Fibroblast of lung (primary cell): ENCODE measurements at places on chromosomes 4 and X.

- peak; percentile 71 for DNase-seq
Observed at GRCh38 chr4:8090312-8090711, 68.3 kb downstream of the ABLIM2 start.

- peak; percentile 26 for DNase-seq
Observed at GRCh38 chr4:185204238-185204910, 574 bp upstream of the CFAP97 start.

GRCh38 chrX:330726-331150 lies 12.1 kb upstream of the GTPBP6 start:
- no peak for DNase-seq

- peak; percentile 87 for DNase-seq
Observed at GRCh38 chr4:140151699-140152012, 2.3 kb downstream of the MAML3 start.

GRCh38 chr4:182367153-182367552 lies 124.0 kb downstream of the TENM3 start:
- DNase-seq: peak; percentile 23

GRCh38 chr4:94978904-94979303 lies 221.1 kb downstream of the BMPR1B start:
- peak; percentile 66 for DNase-seq

- no peak for DNase-seq
Observed at GRCh38 chr4:47662975-47663374, 174.9 kb downstream of the CORIN start.

- no peak for DNase-seq
Observed at GRCh38 chr4:169184236-169184635, 86.5 kb downstream of the SH3RF1 start.

DNA sequence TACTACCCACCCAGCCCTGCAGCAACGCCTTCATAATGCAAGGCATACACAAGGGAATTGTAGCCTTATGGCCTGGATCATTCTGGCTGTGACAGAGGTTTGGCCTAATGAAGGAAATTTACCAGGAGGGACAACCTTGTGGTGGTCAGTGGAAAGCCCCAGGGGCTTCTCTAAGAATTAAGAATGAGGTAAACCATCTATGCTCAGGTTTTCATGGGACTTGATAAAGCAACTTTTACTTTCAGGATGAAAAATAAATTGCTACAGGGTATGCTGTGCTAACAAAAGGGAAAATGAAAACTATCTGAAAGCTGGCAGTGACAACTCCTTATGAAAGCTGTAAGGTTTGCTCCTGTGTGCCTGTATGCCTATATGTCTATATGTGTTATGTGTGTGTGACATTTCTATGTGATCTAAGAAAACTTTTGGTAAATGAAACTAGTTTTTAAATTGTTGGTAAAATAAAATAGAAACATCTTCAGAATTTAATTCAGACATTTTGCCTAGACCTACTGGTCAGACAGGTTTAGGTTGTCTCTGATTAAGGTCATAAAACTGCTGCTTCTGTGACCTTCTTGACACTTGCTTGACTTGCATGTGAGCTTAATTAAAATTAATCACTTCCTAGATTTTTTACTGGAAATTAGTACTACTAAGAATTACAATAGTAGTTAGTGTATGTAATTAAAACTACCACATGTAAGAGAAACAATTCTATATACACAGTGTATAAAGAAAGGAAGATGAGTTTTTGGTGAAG lies 19.9 kb upstream of the TXK start:
- no peak for DNase-seq

GRCh38 chr4:15891312-15891711 lies 47.2 kb downstream of the FGFBP1 start:
- DNase-seq: no peak

DNA sequence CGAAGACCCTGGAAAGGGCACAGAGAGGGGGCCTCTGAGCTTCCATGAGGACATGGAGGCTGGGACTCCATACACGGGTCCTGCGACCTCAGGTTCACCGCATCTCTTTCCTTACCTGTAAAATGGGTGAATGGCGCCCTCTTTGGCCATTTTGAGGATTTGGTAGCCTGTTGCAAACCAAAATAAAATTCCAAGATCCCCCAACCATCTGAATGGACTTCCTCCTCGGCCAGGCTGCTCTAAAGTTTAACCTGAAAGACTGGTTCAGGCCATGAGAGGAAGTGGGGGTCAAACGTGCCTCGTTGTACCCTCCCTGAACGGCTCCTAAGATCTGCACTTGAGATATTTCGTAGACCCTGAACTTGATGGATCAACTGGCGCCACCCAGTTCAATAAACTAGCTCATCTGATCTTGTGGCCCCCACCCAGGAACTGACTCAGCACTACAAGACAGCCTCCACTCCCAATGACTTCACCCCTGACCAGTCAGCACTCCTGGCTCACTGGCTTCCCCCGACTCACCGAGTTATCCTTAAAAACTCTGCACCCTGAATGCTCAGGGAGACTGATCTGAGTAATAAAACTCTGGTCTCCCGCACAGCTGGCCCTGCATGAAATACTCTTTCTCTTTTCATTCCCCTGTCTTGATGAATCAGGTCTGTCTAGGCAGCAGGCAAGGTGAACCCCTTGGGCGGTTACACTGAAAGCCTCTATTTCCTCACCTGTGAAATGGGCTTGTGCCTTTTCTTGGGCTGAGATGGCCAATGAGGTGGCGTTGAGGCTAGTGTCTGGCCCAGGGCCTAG lies 32.9 kb upstream of the GPR78 start:
- DNase-seq: peak; percentile 67

GRCh38 chr4:65791812-65792308 lies 121.6 kb upstream of the EPHA5 start:
- DNase-seq: peak; percentile 66

- peak; percentile 45 for DNase-seq
Observed at GRCh38 chr4:100843910-100844309, 326.1 kb upstream of the EMCN start.

GRCh38 chr4:25663781-25664180 lies 8.1 kb downstream of the SLC34A2 start:
- no peak for DNase-seq

DNA sequence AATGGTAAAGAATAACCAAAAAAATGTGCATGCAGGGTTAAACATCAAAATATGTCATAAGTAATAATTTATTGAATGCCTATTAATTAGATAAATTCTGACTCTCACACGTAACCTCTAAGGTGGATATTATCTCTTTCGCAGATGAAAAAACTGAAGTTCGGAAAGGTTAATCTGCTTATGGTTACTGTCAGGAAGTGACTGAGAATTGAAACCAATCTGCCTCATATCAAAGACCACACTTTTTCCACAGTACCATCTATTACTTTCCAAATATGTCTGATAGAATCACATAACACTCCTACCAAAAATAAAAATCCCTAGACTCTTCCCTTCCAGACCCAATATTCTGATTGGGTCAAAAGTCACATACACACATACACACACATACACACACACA lies 6.2 kb downstream of the CHIC2 start:
- no peak for DNase-seq

- DNase-seq: no peak
Observed at GRCh38 chr4:188162698-188163097, 23.5 kb downstream of the TRIML1 start.

DNA sequence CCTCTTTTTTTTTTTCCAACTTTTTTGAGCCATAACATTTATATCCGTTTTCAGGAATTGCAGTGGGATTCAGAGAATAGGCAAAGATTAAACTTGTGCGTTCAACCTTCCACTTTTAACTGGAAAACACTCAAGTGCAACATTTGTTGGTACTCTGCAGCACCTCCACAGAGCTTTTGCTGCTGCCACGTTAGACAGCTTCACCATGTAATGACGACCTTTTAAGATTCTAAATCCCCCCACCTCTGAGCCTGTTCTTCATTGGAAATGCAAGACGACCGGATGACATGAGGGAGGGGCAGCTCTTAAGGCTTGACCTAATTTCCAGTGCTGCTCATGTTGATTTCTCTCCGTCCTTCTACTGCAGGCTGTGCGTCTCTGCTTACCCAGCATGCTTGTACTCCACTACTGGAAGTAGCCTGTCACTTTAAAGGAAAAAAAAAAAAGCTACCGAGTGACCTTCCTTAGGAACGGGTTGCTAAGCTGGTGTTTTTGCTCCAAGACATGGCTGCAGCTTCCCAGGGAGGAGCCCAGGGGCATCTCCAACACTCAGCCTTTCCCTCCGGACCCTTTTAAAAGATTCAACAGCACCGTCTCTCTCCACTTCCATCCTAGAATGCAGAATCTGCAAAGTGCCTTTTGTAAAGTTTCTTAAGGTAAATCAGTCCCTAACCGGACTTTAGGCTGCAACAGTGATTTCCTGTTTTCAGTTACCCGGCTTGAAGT lies at the start of gene CC2D2A:
TSS of gene CC2D2A (plus strand) at position 481 of the 726 bp plus-strand sequence. CDS start 6,051 bp downstream, outside the sequence.
- peak; percentile 75 for DNase-seq

GRCh38 chrX:132668178-132668577 lies 179.3 kb upstream of the MBNL3 start:
- DNase-seq: no peak

DNA sequence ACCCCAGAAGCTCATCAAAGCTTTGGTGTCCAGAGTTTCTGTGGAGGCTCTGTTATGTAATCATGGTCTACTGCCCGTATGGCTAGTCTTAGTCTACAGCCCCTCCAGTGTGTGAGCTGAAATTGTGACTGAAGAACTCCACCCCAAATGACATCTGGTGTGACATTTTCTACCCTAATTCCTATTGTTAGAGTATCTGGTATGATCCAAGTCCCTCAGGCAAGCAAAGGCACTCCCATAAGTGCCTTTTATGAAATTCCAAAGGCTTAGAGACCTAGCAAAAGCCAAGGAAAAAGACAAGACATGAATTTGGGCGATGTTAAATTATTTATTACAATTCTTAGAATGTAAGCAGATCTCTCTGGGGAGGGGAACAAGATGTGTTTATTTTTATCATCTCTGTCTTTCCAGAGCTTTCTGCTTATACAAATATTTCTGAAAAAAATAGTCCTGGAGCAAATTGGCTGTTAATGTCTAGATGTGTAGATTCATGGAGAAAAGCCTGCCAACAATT lies 417.4 kb downstream of the CCSER1 start:
- DNase-seq: no peak

DNA sequence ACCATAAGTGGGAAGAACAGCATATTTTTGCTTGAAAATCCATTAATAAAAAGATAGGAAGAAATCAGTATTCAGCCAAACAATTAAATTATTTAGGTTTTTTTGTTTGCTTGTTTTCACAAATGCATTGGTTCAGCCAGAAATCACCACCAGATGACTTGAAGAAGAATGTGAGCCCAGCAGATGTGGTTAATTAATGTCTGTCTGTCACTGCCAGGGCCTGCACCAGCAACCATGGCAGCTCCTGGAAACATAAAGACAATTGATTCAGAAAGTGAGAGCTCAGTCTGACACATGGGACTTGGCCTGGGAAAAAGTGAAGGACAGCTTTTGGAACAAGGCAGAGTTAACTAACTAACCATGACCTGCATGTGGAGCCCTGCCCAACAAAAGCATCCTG lies 74.0 kb downstream of the MAOB start:
- no peak for DNase-seq

GRCh38 chr4:74466242-74466641 lies 21.3 kb downstream of the AREG start:
- no peak for DNase-seq

- DNase-seq: no peak
Observed at GRCh38 chrX:155891446-155892210, 10.5 kb downstream of the VAMP7 start.

GRCh38 chr4:2948895-2949781 lies 14.1 kb downstream of the NOP14 start:
- no peak for DNase-seq

- DNase-seq: no peak
Observed at GRCh38 chr4:28313729-28314713, 1453.4 kb downstream of the STIM2 start.

DNA sequence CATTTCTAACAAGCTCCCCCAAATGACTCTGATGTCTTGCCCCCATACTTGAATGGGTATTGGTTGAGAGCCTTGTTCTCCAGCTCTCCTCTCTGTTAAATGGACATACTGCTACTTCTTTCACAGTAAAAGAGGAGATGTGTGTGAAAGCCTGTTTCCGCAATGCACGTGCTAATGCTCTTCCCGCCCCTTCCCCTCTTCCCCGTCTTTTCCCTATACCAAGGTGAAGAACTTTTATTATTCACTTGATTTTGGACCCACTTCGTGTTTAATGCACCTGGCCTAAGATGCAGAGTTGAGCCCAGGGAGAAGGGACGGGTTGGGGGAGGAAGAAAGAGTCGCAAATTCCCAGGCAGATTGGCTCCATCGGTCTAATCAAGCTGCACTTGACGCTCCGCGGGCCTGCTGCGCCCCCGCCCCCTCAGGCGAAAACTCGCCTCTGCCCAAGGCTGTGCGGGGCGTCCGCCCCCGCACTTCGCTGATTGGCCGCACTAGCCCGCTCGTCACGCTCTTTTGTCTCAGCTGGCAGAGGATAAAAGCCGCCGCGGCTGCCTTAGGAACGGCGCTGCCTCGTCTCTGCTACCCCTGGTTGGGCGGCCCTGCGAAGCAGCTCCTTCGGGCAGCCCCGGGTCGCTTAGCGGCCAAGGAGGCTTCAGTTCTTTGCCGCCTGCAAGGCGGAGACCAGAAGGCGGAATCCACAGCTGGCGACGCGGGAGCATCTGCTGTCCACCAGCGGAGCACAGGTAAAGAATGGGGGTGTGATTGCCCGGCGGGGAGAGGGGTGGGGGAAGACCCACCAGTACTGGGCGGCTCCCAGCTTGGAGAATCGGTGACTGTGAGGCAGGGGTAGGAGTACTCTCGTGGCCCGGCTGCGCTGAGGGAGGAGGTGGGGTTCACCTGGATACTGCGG lies at the start of gene ZCCHC12:
TSS of gene ZCCHC12 (plus strand) at position 562 of the 910 bp plus-strand sequence. CDS start 1,421 bp downstream, outside the sequence.
- peak; percentile 11 for DNase-seq

DNA sequence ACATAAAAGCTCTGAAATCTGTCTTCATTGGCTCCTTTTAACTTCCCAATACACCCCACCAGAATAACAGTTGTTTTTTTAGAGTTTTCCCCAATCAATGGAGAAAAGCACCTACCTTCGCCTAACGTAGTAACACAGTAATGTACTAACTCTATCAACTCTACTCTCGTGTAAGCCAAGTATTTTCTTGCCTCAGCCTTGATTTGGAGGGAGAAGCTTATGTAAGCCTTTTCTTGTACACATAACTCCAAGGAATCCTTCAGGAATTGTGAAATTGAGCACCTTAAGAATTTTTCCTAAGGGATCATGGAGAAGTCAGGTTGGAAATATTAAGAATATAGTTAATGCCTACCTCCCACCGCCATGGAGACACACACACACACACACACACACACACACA lies 181.2 kb downstream of the RAPGEF2 start:
- DNase-seq: peak; percentile 74

GRCh38 chrX:64394874-64395567 lies at the start of gene MTMR8:
TSS of gene MTMR8 (minus strand) at chrX:64395452. CDS start at chrX:64395363, 89 bp downstream.
- DNase-seq: peak; percentile 33

- peak; percentile 91 for DNase-seq
Observed at GRCh38 chr4:186725469-186726425, 2.1 kb upstream of the FAT1 start.

DNA sequence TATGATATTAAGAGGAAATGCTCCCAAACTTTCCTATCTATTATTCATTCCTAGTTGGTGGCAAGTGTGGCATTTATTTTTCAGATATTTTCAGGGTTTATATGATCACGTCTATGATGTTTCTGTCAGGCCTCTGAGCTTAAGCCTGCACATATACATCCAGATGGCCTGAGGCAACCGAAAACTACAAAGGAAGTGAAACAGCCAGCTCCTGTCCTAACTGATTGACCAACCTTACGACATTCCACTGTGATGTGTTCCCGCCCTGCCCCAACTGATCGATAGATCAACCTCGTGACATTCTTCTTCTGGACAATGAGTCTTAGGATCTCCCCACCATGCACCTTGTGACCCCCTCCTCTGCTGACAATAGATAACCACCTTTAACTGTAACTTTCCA lies 67.6 kb upstream of the CTSO start:
- DNase-seq: no peak
